ENCODE measurements at places on chromosomes 4 and X. TPM values are rescaled to one million over a fixed set of nuclear protein-coding genes. Genes with fewer than 3 reads are reported as not detected.

F9 gene
- not detected for total RNA-seq

AWAT2 gene
- total RNA-seq = not detected

HMX1 gene
- not detected for total RNA-seq

GAGE2A gene
- total RNA-seq = not detected

LSM6 gene
- 31.1 TPM for total RNA-seq

TEX13B gene
- total RNA-seq = not detected

HS3ST1 gene
- 0.52 TPM for total RNA-seq

ASB12 gene
- 0.13 TPM for total RNA-seq

ZNF732 gene
- 1.4 TPM for total RNA-seq

HDX gene
- 8.0 TPM for total RNA-seq

SASH3 gene
- not detected for total RNA-seq
